ENCODE measurements at places on chromosomes 1 and 21.

- no peak for DNase-seq
Observed at GRCh38 chr21:34889320-34889675, 159.8 kb downstream of the RUNX1 start.

DNA sequence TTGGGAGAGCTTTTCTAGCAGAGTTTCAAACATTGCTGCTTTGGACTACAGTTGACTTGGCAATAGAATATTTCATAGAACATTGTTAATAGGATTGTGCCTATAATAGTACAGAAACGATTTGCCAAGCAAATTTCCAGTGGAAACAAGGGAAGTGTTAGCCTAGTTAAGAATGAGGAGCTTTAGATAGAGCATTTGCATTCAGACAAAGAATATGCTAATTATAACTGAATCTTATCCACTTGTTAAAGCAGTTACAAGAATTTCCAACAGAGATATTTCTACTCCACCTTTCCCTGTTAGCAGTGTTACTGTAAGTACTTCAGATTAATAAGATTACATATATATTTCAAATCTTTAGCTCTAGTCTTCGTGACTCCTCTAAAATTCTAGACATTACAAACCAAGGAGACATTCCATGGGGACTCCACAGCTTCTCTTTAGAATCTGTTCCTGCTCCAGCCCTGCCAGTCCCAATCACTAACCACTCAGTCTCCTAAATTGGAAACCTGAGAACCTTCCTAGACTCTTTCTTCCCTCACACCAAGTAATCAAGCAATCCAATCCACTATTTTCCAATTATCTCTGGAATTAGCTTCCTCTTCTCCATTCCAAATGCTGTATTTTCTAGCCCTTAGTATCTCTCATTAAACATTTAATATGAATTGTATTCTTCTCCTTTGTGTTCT lies 141.8 kb upstream of the PBX1 start:
- DNase-seq, result no peak

GRCh38 chr1:33119532-33120217 lies 38.7 kb downstream of the AZIN2 start:
- no peak for DNase-seq

DNA sequence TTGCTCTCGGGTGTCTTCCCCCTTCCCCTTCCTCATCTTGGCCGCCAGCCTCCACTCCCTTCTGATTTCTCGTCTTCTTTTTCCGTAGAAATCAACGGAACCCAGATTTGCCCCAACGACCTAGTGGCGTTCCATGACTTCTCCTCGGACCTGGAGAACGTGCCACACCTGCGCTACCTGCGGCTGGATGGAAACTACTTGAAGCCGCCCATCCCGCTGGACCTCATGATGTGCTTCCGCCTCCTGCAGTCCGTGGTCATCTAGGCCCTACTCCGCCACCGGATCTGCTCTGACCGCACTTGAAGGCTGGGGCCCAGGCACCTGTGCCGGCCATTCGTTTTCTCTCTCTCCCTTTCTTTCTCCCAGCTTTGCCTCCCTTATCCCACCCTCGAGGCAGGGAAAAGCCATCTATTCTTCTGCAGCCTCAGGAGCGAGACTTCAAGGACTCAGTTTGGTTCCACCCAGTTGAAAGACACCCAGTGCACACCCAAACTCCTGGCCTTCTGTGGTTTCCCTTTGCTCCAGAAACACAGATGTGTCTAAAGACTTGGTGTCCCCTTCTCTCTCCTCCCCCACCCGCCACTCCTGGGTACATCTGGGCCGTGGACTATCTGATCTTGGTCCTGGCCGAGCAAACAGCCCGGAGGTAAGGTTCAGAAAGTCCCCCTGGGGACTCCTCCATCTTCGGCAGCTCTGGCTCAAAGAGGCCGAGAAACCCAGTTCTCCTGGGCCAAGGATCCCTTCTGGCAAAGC lies 7.2 kb upstream of the OPTC start:
- DNase-seq, result no peak

DNA sequence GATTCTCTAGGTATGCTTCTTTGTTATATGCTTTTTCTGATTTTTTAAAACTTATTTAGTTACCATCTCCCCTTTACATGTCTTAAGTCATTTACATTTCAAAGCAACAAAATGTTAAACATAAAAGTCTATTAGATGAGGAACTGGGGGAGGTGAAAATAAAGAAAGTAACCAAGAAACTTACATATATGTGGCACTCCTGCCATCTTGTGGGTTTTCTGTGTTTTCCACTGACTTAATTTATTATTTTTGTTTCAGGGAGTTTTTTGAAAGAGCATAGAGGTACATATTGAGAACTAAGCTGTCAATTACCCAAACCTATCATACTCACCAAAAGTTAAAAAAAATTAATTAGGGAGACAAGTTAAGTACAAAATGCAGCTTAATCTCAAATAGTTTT lies 1531.1 kb downstream of the MRPL39 start:
- DNase-seq, result peak; percentile 36

GRCh38 chr1:229139331-229140118 lies 131.4 kb upstream of the RAB4A start:
- no peak for DNase-seq

DNA sequence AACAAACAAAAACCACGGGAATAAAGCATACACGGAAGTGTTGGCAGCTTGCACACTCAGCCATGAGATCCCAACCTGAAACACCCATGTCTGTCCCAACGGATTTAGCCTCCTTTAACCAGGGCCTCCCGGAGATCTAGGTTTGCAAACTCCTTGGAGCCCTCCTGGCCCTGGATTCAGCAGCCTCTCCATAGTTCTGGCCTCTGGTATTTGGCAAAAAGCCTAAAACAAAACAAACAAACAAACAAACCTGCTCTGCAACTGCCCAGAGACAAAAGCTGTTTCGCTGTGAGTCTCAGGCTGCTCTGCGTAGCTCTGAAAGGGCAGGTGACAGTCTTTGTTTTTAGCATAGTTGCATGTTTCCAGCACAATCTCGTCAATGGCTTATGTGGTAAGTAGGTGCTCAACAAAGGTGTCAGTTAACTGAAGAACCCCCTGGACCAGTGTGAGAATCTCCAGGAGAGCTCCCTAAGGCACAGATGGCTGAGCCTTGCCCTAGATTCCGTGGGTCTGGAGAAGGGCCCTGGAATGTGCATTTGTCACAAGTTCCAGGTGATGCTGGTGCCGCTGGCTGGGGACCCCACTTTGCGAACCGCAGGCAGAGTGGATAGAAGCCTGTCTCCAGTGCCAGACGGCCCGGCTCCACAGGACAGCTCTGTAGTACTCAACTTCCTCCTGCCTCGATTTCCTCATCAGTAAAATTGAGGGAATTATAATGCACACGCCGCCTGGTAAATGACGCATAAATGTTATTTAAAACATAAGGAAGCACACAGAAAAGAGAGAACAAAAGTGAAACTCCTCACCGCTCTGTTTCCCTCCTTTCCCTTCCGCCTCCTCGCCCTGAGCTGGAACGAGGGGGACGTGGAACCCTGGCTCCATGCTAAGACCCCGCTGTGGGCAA lies 86.2 kb downstream of the RIPK4 start:
- DNase-seq, result no peak

DNA sequence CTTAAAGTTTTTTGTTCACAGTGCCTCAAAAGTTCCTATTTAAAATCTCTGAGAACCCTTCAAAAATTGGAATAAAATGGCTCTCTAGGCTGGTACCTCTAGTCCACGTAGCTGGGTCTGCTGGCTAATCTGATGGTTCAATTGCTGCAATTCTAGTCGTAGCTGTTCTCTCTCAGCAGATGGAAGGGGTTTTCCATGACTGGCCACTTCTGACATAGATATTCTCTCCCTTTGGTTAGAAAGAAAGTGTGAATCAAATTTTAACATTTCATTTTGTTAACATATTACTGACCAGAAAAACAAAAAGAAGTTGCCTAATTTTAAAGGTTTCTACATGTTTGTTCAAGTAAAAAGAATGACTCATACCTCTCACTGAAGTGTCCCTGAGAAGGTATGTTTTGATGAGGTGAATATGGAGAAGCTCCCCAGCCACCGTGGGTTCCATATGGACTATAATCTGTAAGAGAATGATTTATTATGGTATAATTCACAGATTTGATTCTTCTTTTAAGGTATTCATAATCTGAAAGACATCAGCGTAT lies 29.3 kb upstream of the SERPINC1 start:
- DNase-seq, result no peak

DNA sequence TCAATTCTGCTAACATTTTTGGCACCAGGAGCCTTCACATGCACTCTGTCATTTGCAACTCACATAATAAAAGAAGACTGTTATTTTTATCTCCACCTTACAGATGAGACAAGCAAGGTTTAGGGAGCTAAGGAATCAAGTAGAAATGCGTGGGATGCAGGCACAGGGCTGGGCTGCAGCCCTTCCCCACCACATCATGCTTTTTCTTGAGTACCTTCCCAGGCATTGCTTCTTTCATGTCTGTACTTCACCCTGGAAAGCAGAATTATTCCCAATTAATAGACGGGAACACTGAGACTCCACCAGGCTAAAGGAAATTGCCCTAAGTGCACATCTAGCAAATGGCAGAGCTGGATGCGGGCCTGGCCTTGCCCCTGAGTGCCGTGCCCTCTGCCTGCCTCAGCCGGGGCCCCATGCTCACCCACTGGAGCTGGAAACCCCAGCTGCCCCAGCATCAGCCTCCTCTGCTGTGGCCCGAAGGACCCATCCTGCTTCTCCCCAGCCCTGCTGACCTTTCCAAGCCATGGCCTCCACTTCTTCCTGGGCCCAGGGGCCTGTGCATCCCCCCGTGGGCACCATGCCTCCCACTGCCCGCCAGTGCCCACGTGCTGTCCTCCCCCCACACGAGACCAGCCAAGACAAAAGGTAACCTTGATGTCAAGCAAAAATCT lies 257.5 kb downstream of the TOMM20 start:
- DNase-seq, result no peak

GRCh38 chr1:178613271-178613945 lies 100.5 kb downstream of the TEX35 start:
- DNase-seq, result no peak

- no peak for DNase-seq
Observed at GRCh38 chr1:40450495-40451237, 390 bp downstream of the ZFP69B start.

GRCh38 chr1:19274636-19275035 lies 13.9 kb downstream of the AKR7A3 start:
- DNase-seq, result no peak

- no peak for DNase-seq
Observed at GRCh38 chr21:39429445-39429844, 16.1 kb downstream of the LCA5L start.

DNA sequence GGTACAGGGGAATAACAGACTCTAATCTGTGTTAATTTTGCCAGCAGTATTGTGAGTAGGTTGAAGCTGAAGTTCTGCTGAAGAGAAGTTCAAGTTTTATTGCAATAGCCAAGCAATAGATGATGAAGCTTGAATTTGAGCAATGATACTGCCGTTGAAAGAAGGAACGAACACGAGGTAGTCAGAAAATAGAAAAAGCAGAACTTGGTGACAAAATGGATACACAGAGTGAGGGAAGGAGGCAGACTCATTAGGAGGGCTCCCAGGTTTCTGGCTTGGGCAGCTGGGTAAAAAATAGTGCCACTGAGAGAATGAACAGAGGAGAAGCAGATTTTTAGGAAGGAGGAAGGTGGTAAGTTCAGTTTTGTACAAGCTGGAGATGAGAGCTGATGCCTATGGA lies 22.3 kb upstream of the AGO1 start:
- no peak for DNase-seq

DNA sequence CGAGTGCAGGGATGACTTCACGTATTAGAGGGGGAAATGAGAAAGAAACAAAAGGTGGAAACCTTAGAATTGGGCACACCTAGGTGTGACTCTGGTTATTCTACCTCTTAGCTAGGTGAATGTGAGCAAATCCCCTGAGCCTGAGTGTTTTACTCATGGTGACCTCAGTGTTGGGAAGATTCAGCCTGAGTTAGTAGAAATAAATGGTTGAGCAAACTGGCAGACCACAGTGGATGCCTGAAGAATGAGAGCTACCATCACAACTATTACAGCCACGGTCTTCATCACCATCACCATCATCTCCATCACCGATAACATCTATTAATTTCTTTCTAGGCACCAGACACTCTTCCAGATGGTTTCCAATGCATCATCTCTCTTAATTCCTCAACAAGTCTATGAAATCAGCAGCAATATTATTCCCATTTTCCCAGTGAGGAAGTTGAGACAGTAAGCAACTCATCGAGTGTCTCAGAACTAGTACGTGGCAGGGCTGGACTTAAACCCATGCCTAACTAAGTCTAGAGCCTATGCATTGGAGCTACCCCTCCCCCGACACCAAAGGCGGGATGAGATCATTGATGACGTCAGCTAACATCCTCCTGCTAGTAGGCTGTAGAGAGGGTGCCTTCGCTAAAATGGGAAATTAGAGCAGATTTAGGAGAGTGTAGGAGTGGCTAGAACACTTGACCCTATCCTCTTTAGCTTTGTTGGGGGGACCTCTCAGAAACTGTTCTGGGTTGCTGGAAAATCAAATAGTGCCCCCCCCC lies 7.9 kb upstream of the KAZN start:
- DNase-seq, result no peak

- DNase-seq, result no peak
Observed at GRCh38 chr1:31116022-31116421, 50.5 kb upstream of the PUM1 start.

DNA sequence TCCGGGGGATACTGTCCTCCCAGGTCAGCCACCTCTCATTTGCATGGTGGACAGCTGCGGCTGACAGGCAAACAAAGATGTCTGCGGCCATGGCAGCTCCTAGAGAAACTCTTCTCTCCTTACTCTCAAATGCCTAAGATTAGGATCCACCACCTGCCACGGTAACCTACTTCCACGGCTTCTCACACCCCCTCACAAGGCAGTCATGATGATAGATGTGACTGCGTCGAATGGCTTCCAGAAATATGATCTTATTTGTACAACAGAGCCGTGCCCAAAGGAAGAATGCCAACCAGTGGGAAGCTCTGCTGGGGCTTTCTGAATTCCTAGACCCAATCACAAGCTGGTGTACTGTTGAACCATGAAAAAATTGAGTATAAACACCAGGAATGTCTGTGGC lies 73.4 kb downstream of the BACE2 start:
- DNase-seq, result no peak

- DNase-seq, result no peak
Observed at GRCh38 chr1:182415789-182416188, 15.3 kb upstream of the TEDDM1 start.

Measured in amniotic stem cell (primary cell).